ENCODE measurements at places on chromosomes 6 and 20. TPM values are rescaled to one million over a fixed set of nuclear protein-coding genes. Genes with fewer than 3 reads are reported as not detected.

Gene GFOD1
- polyA plus RNA-seq = 1.7 TPM

Gene TNXB
- 3.4 TPM for polyA plus RNA-seq

- DNase-seq = peak; percentile 48
Measured at GRCh38 chr6:40894962-40895799, 143.8 kb downstream of the UNC5CL start.

DNA sequence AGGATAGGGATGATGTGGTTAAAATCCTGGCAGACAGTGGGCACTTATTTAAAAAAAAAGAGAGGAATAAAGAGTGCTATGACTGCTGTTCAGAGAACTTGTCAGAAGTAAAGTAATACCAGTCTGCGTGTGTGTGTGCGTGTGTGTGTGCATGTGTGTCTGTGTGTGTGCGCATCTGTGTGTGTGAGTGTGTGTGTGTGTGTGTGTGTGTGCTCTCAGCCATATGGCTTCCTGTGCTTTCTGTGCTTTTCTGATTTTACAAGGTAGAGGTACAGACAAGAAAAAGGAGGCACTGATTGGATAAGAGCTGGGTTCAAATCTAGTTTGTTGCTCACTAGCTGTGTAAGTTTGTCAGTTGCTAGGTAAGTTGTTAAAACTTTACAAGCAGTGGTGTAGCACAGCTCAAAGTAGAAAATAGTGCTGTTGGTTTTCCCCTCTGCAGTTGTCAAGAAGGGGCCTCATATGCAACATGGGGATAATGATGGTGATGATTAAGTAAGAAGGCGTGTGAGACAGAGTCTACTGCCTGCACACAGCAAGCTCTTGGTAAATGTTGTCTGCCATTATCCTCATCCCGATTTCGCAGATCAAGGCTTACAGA is 155.3 kb upstream of the ZNF217 start:
- DNase-seq = no peak

DNA sequence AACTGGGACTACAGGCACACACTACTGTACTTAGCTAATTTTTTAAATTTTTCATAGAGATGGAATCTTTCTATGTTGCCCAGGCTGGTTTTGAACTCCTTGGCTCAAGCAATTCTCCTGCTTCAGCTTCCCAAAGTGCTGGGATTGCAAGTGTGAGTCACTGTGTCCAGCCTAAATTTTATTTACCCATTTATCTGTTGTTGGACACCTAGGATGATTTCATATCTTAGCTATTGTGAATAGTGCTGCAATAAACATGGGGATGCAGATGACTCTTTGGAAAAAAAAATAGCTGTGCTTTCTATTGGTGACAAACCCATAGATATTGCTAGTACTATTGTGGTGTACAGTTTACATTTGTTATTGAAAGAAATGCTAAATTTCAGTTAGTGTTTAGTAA is 19.6 kb upstream of the SYNCRIP start:
- no peak for DNase-seq

- no peak for DNase-seq
Measured at GRCh38 chr6:81847866-81848265, 95.4 kb upstream of the TENT5A start.

- no peak for DNase-seq
Measured at GRCh38 chr6:35147026-35147425, 5.9 kb upstream of the TCP11 start.

DNA sequence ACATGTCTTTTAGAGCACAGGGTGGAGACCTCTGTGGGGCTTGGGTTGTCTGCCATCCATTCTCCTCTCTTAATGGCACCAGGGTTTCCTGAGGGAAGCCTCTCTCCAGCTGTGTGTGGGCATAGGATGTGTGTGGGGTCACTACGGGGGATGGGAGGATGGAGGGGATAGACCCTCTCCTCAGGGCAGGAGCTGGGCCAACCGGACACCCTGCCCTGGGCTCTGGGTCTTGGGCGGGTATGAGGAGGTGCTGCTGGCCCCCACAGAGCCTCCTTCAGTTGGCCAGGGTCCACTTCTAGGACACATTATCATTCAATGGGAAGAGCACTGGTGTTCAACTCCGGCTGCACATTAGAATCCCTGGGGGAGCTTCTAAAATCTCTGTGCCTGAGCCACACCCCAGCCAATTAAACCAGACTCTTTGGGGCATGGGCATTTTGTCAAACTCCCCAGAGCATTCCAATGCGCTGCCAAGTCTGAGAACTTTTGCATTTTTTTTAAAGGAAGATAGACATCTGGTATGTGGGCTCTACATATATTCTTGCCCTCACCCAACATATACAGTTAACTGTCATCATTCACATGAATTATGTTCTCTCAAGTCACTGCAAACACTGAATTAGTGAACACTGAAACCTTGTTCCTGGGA is 38.5 kb downstream of the TRAM2 start:
- DNase-seq = no peak

Gene PSORS1C2
- 0.14 TPM for polyA plus RNA-seq

DNA sequence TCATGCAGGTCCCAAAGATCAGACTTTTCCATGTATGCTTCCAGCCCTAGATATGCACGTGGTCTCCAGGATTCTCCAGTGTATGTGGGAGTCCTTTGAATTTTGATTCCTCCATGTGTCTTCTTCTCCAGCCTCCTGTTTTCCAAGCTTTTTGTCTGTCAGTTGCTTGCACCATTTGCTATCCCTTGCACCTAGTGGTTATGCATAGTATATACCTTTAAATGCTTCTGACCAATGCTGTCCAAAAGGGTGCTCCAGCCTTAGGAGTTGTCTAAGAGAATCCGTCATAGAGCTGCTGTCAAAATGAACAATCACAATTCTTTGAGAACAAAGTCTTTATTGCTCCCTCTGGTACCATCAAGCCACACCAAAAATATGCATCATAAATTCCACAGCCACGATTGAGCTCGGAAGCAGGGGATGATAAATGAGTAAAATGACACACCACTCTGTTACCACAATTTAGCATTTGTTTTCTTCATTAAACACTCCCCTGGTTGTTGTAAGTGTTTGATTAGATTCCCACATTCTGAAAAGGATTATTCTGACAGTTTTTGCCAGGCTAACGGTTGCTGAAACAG is 706.2 kb upstream of the GJE1 start:
- no peak for DNase-seq

Gene PGC
- 0.26 TPM for polyA plus RNA-seq

- DNase-seq = no peak
Measured at GRCh38 chr6:113884011-113884410, 26.9 kb downstream of the MARCKS start.

DNA sequence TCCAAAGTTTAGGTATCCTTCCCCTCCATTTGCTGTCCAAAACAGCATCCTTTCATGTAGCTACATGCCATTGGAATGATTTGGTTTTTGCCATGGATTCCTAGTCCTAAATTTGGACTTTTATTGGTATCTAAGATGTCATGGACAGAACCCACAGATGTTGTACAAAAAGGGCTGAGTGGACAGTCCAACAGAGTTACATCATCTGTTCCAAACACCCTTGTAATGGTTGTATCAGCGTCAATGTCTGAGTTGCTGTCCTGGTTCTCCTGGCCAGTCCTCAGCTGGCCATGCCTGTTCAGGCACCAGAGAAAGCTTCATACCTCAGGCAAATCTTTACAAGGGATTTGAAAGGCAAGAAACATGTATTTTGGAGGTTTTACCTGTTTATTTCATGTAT is 191.3 kb downstream of the ESR1 start:
- DNase-seq = no peak

Gene CRISP3
- 0.31 TPM for polyA plus RNA-seq

DNA sequence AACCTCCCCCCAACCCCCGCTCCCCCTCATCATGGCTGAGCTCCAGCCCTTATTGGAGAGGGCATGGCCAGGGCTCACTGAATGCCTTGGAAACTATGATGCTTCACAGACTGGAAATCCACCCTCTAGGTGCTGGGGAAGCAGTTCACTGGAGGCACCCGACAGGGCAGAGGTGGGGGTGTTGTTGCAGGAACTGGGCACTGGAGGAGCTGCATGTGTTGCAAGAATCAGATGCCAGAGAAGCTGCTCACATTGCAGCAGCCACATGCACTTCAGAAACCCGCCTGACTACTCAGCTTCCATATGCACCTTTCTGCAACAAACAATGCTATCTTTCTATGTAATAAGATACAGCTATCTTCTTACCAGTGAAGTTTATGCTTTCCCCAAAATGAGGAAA is 7.9 kb upstream of the TBPL1 start:
- no peak for DNase-seq

Gene CAGE1
- polyA plus RNA-seq = 0.08 TPM

DNA sequence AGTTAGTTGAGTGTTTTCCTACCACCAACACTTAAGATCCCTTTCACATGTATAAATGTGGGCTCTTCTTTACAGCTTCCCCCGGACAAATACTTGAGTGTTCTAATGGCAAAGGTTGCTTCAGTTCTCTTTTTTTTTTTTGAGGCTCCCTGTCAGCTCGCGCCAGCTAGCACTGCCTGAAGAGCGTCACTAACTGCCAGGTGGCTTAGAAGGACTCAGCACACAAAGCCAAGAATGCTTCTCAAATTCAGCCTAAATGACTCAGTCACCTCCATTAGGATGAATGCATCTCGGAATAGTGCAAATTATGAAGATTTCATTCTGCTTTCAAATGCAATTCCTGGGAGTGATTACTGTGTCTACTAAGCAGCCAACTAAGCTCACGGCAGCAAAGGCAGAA is 150.7 kb upstream of the BTBD3 start:
- DNase-seq = no peak

GRCh38 chr6:157227202-157228166 is 95.8 kb downstream of the TMEM242 start:
- DNase-seq = no peak

Gene PPP1R18
- polyA plus RNA-seq = 29.8 TPM

- DNase-seq = peak; percentile 13
Measured at GRCh38 chr6:136920671-136921380, 1.3 kb upstream of the SLC35D3 start.

Gene POU5F1
- polyA plus RNA-seq = 1.9 TPM

GRCh38 chr6:49526598-49526997 is 23.9 kb upstream of the C6orf141 start:
- no peak for DNase-seq

DNA sequence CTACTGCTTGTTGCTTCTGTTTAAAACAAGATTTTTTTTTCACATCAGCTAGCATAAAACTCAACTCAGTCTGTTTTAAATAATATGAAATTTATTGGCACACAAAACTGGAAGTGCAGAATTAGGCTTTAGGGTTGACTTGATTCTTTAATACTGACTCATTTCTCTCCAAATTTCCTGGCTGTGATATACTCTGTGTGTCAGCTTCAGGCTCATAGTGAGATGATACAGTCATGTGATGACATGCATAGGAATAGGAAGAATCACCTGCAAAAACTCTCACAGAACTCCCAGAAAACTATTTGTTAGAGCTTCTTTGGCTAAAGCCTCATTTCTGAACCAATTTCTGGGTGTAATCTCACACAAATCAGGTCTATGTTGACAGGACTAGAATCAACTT is 1068.0 kb upstream of the EPHA7 start:
- DNase-seq = no peak

GRCh38 chr20:10898552-10898951 is 224.8 kb upstream of the JAG1 start:
- DNase-seq = no peak

- no peak for DNase-seq
Measured at GRCh38 chr6:45838451-45838850, 177.2 kb downstream of the CLIC5 start.

DNA sequence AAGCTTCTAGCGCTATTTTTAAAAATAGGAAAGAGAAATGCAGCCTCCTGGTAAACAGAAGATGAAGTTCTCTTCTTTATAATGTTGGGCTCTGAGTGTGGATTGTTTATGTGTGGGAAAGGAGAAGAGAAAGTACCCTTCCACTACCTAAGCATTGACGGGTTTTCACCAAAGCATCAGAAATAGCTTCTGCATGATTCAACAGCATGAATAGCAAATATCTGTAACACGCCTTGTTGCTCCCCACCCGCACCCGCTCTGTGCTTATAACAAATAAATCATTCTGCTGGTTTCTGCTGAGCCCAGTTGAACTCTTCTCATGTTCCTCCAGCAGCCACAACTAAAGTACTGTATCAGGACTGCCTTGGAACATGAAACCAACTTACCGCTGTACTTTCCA is 20.7 kb downstream of the TXLNB start:
- no peak for DNase-seq

DNA sequence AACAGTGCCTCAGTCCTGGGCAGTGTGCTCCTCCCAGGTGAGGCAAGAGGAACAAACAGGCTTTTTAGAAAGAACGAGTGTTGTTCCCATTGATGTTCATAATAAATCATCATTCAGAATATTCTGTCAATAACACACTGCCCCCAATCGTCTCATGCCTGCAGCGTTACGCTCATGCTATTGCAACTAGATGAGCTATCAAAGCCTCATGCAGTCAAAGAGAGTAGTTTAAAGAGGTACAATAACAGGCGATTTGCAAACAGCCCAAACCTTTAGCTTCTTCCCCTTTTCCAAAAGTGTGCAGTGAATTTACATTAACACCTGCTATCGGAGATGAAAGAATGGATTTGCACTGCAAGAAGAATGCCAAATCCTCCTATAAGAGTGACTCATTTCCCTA is 1164.7 kb upstream of the MAP3K7 start:
- DNase-seq = no peak

Gene RFX6
- polyA plus RNA-seq = not detected

Gene SMOC2
- polyA plus RNA-seq = 22.2 TPM

Measured in renal cortex interstitium (tissue), 15 donors.